ENCODE measurements at places on chromosomes 3 and 15. TPM values are rescaled to one million over a fixed set of nuclear protein-coding genes. Genes with fewer than 3 reads are reported as not detected.

Gene GPR87
- total RNA-seq, result not detected

Gene MIX23
- total RNA-seq, result 25.6 TPM

Gene RTP3
- total RNA-seq, result not detected

Gene TMCO5A
- not detected for total RNA-seq

Gene CLDN18
- total RNA-seq, result not detected

Gene FAM107A
- total RNA-seq, result 82.9 TPM

Gene GASK1A
- 0.92 TPM for total RNA-seq

All from Right ventricle myocardium inferior (tissue), 1 donor.